ENCODE measurements at places on chromosomes 12 and 14. TPM values are rescaled to one million over a fixed set of nuclear protein-coding genes. Genes with fewer than 3 reads are reported as not detected.

The NPAS3 gene
- 2.5 TPM for total RNA-seq

GRCh38 chr12:71291746-71292145 lies 133.9 kb upstream of the TSPAN8 start:
- no peak for DNase-seq

The SLC6A13 gene
- 1.8 TPM for total RNA-seq

GRCh38 chr14:92224358-92224954 lies 98.5 kb upstream of the SLC24A4 start:
- no peak for DNase-seq

GRCh38 chr14:96072746-96073145 lies 33.6 kb downstream of the C14orf132 start:
- no peak for DNase-seq

GRCh38 chr14:60058087-60058486 lies 33.6 kb upstream of the PCNX4 start:
- no peak for DNase-seq

GRCh38 chr12:104457746-104458693 lies 1.3 kb downstream of the CHST11 start:
- DNase-seq: peak; percentile 23

- no peak for DNase-seq
Observed at GRCh38 chr12:106522708-106523107, 60.1 kb upstream of the RFX4 start.

The SPIC gene
- total RNA-seq: not detected

DNA sequence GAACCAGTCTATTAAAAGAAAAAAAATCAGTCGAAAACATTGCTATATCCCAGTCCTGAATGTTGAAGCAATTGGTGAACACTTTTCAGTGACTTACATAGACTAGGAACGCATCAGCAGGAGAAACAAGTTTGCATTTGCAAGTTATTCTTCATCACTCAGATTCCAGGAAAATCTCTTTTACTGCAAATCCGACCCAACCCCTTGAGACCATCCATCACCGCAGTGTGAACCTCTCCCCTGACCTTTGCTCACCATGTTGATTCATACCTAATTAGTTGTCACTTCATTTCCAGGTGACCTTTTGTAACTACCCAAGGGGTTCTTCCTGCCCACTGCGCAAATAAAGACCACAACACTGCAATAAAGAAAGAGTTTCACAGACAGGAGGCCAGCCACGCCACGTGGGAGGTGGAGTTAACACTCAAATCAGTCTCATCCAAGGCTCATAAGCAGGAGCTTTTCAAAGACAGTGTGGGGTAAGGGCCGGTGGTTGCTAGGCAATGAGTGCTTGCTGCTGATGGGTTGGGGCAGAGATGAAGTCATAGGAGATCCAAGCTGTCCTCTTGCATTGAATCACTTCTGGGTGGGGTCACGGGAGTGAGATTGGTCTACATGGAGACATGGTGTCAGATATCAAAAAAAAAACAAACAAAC lies 241.3 kb upstream of the TMEM132C start:
- no peak for DNase-seq

DNA sequence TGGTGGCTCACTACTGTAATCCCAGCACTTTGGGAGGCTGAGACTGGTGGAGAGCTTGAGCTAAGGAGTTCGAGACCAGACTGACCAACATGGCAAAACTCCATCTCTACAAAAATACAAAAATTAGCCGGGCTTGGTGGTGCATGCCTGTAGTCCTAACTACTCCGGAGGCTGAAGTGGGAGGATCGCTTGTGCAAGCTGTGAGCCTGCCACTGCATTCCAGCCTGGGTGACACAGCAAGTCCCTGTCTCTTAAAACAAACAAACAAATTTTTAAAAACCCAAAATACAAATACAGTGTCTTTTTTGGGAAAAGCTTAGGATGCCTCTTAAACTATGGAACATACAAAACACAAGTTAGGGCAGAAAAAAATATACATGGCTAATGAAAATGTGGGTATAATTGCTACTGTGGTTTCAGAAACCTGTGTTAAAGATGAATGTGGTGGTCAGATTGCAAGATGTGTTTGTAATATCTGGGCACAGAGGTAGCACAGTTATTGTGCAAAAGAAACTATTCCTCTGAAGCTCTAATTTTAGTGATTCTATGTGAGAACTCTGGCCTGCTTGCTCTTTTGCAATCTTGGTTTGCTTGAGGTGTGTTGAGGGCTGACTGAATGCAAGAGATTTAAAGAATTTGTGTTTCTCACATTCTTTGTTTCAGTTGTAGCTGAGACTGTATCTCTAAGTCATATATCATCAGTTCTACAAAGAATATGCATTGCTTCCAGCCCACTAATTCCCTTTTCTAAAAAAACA lies 3.9 kb upstream of the HSPA2 start:
- DNase-seq: no peak

The GALNT4 gene
- 2.1 TPM for total RNA-seq

The CCDC197 gene
- total RNA-seq: 1.2 TPM

DNA sequence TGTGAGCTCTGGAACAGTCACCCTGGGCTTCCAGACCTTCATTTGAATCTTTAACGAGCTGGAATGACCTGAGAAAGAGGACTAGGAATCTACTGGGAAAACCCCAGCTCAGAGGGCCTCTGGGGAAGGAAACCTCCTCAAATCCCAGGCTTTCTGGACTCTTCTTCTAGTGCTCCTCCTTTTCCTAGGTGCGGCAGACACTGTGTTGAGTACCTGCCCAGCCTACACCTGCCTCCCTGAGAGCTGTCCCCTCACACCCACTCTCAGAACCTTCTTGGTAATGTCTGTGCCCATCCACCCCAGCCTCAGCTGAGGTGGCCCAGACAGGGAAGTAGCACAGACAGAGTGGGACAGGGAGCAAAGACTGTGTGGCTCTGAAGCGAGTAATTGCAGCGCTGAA lies 47.9 kb upstream of the TMEM263 start:
- DNase-seq: no peak

GRCh38 chr12:54058128-54058768 lies 4.6 kb downstream of the HOXC4 start:
- no peak for DNase-seq

The SLC7A7 gene
- 4.6 TPM for total RNA-seq

The PMCH gene
- total RNA-seq: not detected

DNA sequence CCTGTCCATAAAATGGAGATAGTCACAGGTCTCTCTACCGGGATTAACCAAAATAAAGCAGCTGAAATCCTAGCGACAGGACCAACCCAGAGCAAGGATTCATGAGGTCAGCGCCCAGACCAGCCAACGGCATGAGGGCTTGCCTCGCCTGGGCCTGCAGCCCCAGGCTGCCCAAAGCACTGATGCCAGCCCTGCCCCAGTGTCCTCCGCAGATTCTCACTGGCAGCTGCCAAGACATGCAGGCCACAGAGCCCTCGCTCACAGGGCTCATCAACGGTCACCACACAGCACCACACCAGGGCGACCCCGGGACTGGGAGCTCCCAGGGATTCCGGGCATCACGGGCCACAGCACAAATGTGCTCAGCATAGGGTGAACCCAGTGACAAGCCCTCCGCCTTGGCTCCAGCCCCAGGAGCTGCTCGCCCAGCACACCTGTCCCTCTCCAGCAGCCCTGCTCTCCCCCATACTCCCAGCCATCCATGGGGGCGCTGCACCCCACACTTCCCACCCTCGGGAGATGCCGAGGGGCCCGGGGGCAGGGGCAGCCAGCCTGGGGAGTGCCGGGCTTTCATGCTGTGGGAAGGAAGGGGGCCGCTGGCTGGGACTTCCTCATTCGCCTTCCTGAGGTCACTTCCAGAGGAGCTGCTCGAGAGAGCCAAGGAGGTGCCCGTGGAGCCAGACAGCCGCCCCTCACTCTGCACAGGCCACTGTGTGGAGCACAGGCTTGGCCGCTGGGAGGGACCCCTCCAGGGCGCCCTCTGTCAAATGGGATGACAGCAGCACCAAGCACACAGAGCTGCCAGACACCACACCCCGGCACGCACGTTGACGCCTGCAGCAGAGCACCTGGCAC lies 14.1 kb downstream of the RAB35 start:
- DNase-seq: no peak

The TPPP2 gene
- 1.6 TPM for total RNA-seq

The EFS gene
- 3.6 TPM for total RNA-seq

The PPM1H gene
- total RNA-seq: 6.0 TPM

GRCh38 chr14:91063119-91063518 lies 2.7 kb upstream of the RPS6KA5 start:
- no peak for DNase-seq

GRCh38 chr12:25733541-25733940 lies 180.5 kb upstream of the LMNTD1 start:
- DNase-seq: no peak

DNA sequence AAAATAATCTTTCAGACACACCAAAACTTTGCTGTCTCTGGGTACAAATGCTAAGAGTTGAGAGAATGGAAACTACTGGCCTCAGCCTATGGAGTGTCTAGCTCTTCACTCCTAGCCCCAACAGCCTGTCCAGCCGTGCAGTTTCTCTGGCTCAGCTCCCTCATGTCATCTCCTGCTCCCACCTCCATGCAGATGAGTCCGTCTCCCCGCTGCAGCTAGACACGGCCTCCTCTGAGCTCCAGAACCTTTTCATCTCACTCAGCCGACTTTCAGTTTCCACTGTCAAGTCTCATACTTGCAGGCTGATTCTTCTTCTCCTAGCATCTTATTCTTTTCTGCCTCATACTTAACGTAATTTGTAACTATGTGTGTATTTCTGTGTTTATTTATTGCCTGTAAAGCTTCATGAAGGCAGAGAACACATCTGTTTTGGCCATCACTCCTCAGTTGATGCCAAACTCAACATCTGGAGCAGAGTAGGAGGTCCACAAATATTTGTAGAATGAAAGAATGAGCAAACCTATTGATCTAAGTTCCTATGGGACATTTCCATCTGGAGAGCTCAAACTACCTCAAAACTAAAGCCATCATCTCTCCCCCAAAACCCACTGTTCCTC lies 139.8 kb upstream of the PWP1 start:
- DNase-seq: no peak

GRCh38 chr12:71558445-71558844 lies 105.2 kb downstream of the ZFC3H1 start:
- DNase-seq: no peak

GRCh38 chr14:64645220-64645892 lies 58.9 kb upstream of the PLEKHG3 start:
- no peak for DNase-seq

The ADSS1 gene
- total RNA-seq: 218 TPM

The TAS2R9 gene
- not detected for total RNA-seq

DNA sequence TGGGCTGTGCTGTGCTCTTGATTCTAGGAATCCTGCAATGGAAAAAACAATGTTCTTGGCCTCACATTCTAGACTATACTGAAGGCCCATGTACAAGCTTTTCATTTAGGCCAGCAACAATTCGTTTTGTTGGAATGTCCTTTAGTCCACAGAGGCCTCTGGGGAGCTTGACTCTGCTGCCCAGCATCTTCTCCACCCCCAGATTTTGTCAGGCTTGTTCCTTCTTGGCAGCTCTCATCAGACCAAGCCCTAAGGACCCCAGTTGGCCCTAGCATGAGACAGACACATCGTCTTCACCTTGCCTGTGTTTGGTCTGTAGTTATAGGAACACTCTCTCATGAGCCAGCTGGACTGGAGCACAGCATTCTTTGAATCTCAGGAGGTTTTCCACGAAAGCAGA lies 300.1 kb downstream of the VRK1 start:
- no peak for DNase-seq

GRCh38 chr12:25825446-25825845 lies 133.0 kb upstream of the RASSF8 start:
- DNase-seq: no peak

DNA sequence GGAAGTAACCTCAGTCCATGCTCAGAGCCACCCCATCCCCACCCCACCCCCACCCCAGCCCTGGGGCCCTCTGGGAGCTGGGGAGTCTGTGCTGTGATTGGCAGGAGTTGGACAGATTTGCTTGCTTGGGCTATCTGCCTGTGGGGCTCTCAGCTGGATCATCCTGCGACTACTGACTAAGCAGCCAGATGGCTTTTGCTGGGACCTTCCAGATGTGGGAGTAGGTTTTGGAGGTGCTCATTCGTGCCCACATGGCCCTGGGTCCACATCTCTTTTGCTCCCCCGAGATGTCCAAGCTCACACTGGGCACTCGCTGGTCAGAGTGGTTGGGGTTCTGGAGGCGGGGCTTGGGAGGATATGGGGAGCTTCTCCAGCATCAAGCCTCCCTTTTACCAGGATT lies 138.9 kb downstream of the TSPAN9 start:
- DNase-seq: no peak

The KRT79 gene
- not detected for total RNA-seq

The ERG28 gene
- total RNA-seq: 6.8 TPM

The GPX2 gene
- not detected for total RNA-seq

GRCh38 chr12:16350682-16351081 lies 3.2 kb downstream of the MGST1 start:
- no peak for DNase-seq

The AJUBA gene
- total RNA-seq: 7.2 TPM

DNA sequence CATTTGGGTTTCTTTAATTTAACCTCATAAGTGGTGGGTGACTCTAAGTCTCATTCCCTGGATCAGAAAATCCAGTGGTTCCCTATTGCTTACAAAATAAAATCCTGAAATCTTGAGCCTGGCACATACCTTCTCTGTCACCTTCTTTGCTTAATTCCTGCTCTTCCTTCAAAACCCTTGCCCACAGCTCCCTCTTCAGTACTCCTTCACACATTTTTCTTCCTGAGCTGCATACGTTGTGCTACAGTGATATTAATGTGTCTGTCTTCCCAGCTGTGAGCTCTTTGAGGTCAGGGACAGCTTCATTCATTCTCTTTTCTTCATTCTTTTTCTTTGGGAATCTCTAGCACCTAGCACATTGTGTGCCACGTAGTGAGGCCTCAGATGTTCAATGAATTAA lies 9.5 kb downstream of the TSPAN11 start:
- DNase-seq: no peak
